AG04449 (cell line): ENCODE measurements at places on chromosomes 16 and 17.

DNA sequence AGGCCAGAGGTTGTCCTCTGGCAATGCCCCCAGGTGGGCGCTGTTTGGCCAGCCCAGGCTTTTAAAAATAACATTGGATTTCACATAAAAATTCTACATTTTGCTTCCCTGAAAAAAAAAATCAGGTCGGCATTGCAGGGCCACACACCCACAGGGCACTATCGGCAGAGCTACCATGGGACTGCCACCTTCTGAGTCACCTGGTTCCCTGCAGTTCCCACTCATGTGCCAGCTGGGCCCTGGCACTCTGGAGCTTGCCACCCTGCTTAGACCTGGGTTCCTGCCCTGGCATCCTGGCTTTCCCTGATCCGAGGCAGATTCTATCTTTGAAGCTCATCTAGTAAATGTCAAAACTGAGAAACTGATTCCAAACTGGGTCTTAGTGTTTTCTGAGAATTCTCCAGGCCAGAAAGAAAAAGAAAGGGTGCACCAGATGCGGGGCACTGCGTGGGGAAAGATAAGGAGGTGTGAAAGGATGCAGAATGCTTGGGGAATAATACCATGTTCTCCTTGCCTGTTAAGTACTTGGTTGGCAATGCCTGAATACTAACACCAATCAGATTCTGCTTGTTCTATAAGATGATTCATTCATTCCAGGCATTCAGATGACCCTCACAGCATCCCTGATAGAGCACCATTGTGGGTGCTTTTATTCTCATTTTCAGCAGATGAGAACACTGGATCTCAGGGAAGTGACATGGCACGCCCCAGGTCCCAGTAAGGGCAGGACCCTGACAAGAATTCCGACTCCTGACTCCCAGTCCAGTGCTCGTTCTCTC lies 51.8 kb downstream of the RAI1 start:
- DNase-seq = peak; percentile 54

- no peak for DNase-seq
Measured at GRCh38 chr17:74690409-74690825, 22.3 kb downstream of the CD300LF start.

- no peak for DNase-seq
Measured at GRCh38 chr17:33955461-33955860, 299.6 kb upstream of the CCL2 start.

DNA sequence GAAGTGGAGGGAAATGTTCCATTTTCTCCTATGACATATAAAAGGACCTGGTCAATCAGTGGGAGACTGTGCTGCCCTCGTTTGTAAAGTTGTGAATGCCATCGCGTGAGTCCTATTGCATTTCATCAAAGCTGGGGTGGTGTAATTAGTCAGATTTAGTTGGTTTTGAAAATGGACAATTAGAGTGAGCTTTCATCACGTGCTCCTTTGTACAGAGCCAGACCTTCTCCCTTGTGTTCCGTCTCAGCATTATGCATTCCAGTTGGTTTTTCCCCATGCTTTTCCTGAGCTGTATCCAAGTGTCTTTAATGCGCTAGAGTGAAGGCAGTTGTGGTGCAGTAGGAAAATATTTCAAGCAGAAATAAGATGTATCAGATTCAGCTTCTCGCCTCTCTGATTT lies 10.4 kb downstream of the SEC14L1 start:
- DNase-seq = no peak

DNA sequence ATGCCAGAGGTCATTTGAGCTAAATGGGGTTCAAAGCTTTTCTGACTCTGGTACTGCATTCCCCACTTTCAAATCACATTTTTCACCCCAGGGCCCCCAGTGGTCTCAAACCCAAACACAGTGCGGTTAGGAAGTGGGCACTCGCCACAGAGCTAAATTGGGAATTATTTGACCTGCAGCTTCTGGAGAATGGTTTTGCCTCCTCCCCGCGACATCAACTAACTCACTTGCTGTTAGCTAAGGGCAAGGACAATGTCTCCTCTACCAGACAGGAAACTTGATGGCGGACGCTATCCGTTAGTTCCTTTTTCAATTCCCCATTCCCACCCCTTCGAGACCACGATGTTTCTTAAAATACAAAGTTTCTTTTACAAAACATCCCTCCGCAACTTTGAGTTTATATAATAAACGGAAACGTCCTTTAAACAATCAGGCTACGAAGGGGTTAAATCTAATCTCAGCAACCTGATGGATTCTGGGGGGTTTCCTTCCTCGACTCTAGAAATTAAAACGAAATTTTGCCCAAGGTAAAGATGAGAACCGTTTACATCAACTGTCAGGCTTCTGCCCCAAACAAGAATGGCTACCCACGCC lies 500 bp upstream of the KAT7 start:
- DNase-seq = no peak

DNA sequence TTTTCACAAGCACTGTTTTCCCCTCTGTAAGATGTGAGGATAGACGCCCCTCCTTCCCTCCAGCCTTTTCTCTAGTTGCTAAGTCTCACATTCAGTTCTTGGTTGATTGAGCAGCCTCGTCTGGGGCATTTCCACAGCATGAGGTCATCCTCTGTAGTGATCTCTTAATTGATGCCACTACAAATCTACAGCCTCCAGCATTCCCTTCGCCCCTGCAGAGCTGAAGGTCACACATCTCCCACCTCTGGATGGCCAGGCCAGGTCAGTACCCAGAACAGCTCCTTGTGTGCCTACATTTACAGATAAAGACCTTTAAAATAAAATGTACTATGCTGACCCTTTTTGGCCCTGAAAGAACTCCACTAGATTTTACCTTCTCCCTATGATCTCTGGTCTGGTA lies 32.5 kb upstream of the CDH11 start:
- no peak for DNase-seq

GRCh38 chr16:28309811-28310311 lies 17.5 kb downstream of the SBK1 start:
- no peak for DNase-seq

GRCh38 chr17:76723812-76724211 lies 2.6 kb downstream of the JMJD6 start:
- DNase-seq = no peak

- no peak for DNase-seq
Measured at GRCh38 chr17:13337864-13338371, 263.8 kb downstream of the HS3ST3A1 start.

- DNase-seq = no peak
Measured at GRCh38 chr17:13365331-13365730, 236.4 kb downstream of the HS3ST3A1 start.

GRCh38 chr17:14594690-14595089 lies 293.8 kb downstream of the HS3ST3B1 start:
- DNase-seq = no peak

DNA sequence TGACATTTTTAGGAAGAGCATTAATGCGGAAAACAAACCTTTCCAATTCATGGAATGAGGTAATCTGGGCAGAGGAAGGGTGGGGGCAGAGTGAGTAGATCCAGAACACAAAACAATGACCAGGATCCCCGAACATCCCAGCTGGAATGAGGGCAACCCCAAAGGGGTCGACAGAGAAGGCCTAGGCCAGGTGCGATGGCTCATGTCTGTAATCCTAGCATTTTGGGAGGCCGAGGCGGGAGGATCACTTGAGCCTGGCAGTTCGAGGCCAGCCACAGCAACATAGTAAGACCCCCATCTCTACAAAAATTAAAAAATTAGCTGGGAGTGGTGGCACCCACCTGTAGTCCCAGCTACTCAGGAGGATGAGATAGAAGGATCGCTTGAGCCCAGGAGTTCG lies 64.7 kb downstream of the ZFHX3 start:
- DNase-seq = no peak

- no peak for DNase-seq
Measured at GRCh38 chr16:13130586-13130985, 229.2 kb downstream of the SHISA9 start.

DNA sequence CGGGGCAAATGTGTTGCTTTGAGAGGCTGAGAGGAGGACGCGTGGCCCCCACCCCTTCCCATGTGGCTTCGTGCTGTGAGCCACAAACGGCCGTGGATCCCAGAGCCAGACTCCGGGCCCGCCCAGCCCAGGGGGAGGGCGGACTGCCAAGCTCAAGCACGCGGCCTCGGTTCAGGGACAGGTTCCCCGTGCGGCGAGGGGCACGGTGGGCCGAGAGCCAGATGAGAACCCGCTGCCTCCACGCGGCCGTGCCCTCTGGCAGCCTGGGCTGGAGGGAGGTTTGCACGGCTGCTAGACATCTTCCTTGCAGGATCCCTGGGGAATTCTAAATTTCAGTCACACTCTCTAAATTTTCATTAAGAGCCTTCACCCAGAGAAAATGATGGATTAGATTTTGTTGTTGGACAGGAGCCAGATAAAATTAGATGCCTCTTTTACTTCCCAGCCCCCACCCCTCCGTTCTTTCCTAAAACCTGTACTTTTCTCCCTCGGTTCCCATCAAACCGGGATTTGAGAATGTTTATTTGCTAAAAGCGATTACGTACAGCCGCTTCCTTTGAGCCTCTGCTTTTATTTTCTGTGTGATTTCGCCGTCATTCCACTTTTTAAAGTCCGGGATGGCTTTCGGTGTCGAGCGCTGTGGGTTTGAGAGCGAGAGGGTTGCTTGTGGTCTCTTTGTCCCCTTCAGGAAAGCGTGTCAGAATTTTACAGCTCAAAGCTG lies 25.0 kb upstream of the GNG13 start:
- no peak for DNase-seq

DNA sequence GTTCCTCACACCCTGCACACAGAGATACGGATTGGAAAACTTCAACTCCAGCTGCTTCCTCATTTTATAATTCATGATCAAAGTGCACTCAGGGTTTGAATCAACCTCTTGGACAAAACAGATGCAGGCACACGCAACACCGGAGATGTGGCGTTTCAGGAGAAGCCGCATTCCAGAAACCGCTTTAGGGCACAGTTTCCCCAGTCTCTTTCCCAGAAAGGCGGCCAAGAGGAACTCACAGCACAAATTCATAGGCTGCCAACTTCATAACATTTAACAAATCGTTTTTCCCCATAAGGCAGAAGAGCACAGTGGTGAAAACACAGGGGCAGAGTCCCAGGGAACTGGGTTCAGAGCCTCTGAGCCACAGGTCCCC lies 8.4 kb downstream of the MTHFSD start:
- no peak for DNase-seq

- no peak for DNase-seq
Measured at GRCh38 chr16:81713295-81713772, 65.8 kb upstream of the PLCG2 start.

DNA sequence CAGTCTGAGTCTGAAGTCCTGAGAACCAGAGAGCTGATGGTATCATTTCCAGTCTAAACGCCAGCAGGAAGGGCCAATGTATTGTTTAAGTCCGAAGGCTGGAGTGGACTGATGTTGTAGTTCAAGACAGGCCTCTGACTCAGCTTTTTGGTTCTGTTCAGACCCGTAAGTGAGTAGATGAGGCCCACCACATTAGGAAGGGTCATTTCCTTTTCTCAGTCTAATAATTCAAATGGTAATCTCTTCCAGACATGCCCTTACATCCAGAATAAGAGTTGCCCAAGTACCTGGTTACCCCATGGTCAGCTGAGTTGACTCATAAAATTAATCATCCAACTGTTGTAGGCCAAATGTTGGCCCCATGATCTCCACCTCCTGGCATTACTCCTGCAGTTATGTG lies 442.6 kb upstream of the HSBP1 start:
- no peak for DNase-seq

GRCh38 chr17:50831471-50831928 lies 3.9 kb upstream of the WFIKKN2 start:
- DNase-seq = no peak

DNA sequence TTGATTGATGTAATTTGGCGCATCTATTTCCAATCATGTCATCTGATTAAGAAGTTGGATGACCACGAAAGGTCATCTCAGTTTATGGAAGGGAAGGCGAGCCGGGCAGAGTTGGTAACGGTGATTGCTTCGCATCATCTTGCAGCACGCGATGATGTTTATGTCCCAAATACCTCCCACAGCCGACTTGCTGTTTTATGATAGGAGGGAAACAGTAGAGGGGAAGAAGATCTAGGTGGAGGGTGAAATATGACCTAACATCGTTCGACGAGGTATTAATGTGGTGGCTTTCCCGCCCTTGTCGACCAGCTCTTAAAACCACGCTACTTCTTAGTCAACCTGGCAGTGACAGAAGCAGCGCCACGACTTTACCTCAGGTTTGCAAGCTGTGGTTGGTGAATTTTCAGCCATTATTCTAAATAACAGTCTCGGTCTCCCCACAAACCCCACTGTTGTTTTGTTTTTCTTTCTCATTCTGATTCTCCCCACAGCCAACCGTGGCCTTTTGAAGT lies 805 bp upstream of the TANC2 start:
- no peak for DNase-seq

DNA sequence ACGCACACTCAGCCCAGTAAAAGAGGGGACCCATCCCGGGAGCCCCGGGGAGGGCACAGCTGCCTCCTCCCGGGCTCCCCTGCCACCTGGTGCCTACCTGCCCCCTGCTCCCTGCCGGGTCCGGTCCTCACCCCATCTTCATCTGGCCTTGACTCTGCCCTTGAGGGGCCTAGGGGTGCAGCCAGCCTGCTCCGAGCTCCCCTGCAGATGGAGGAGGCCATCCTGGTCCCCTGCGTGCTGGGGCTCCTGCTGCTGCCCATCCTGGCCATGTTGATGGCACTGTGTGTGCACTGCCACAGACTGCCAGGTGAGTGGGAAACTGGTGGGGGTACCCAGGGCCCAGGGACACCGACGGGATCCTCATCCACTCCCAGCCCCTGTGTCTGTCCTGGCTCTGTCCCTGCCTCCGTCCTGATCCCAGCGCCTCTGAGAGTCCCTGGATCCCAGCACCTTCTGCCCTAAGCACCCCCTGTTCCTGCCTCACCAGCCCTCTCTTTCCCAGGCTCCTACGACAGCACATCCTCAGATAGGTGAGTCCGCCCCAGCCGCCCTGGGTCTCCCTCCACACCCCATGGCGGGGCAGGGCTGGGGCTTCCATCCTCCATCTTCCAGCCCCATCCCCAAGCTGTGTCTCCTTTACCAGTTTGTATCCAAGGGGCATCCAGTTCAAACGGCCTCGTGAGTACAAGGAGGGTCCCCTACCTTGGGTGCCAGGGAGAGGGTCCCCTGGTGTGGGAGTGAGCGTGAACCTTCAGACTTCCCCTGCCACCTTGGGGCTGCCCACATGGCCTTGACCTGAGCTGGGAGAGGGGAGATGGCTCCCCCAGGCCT lies 574 bp downstream of the LAT start:
- DNase-seq = no peak

DNA sequence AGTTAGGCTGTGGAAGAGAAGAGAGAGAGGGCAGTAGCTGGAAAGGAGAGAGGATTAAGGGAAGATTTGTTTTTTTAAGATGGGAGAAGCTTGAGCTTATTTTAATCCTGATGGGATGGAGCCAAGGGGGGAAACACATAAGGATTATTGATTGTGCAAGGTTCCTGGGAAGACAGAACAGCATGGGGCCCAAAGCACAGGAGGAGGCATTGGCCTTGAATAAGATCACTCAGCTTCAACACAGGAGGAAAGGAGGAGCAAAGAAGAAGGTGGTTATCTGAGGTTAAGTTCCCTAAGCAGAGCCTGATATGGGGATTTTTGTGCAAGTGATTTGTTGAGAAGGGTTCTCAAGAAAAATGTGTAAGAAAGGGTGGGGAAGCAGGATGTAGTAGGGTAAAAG lies 169.8 kb downstream of the ABCC12 start:
- DNase-seq = no peak
